ENCODE measurements at places on chromosomes 2 and 18.

DNA sequence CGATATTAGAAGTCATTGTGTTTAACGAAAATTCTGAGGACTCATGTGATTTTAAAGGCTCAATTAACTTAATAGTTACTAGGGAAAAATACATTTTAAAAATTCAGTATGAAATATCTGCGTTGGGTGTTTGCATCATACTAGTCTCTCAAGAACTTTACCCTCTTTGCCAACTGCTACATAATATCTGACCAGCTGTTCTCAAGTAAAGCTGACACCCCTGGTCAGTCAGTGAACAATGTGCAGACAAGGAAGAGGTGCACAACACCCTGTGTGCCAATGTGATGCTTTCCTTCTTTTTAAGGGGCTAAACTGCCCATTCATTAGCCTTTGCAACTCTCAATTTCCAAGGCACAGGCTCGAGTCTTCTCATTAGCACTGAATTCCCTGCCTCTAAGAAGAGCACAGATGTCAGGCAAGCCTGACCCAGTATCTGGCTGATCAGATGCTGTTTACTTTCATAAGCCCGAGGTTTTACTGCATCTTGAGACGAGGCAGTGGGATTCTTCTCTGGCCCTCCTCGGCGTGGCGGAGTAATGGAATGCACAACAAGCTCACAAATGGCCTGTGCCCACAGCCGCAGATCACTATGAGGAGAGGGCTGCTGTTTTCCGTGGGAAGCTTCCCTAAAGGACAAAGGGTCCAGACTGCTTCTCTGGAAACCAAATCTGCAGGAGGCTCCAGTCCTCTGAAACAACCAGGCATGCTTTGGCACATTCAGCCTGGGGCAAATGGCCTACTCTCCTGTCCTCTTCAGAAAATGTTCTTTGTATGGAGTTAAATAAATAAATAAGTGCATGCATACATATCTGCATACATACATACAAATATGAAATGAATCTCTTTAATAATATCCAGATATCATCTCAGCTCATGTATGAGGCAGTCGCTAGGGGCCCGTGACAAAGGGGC lies 240.3 kb downstream of the ZNF521 start:
- no peak for DNase-seq

- no peak for DNase-seq
These were observed 108.6 kb downstream of the CERS6 start for GRCh38 chr2:168564641-168565040.

DNA sequence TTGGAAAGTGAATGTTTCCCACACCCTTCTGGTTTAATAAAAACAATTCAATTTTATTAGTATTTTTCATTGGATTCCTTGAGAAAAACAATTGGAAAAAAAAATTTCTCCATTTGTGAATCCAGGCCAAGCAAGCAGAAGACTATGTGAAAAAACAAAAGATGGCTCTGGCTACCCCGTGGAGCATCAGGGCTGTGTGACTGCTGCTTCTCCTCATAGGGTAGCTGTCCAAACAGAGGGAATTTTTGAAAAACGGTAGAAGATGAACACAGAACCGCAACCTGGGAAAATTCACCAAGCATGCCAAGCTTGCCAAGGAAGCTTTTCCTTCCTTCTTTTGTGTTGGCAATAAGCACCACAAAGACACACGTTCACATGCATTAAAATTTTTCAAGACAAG lies 71.3 kb upstream of the ACVR2A start:
- DNase-seq, result no peak

- no peak for DNase-seq
These were observed 257.4 kb upstream of the SLC14A2 start for GRCh38 chr18:45357686-45358470.

- DNase-seq, result no peak
These were observed 153.3 kb upstream of the MAP3K20 start for GRCh38 chr2:172922306-172922705.

DNA sequence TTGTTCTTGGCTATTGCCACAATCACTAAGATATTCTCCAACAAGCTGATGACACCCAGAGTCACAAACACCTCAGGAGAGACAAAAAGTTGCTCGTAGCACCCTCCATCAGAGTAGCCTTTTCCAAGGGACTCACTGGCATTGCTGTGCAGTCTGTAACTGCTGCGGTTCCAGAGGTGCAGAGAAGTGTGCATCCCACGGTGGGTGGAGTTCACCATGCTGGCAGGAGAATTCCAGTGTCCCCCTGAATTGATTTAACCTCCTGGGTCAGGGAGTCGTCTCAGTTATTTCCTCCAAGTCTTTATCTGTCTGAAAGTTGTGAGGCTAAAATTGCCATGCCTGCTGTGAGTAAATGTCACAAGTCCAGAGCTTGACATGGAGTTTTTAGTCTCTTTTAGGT lies 443 bp downstream of the MC4R start:
- DNase-seq, result no peak

GRCh38 chr18:76055025-76055424 lies 440.0 kb downstream of the ZNF516 start:
- no peak for DNase-seq

GRCh38 chr18:33369711-33370449 lies 70.6 kb downstream of the CCDC178 start:
- DNase-seq, result no peak

GRCh38 chr2:224111576-224111975 lies 72.5 kb upstream of the SERPINE2 start:
- no peak for DNase-seq

DNA sequence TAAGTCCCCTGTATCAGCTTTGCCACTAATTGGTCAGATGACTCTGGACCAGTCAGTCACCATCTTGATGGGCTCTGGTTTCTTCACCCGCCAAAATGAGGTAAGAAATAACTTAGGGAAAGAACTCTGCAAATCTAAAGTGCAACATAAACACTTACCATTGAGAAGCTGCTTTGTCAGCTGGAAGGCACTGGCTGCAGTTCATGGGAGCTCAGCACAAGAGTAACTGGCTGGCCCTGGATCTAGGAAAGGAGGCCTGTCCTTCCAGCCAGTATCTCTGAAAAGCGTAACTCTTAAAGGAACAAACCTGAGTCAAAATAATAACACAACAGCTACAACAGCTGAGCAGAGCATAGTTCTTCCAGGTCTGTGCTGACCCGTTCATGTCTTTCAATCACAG lies 123.9 kb downstream of the CACNB4 start:
- no peak for DNase-seq

DNA sequence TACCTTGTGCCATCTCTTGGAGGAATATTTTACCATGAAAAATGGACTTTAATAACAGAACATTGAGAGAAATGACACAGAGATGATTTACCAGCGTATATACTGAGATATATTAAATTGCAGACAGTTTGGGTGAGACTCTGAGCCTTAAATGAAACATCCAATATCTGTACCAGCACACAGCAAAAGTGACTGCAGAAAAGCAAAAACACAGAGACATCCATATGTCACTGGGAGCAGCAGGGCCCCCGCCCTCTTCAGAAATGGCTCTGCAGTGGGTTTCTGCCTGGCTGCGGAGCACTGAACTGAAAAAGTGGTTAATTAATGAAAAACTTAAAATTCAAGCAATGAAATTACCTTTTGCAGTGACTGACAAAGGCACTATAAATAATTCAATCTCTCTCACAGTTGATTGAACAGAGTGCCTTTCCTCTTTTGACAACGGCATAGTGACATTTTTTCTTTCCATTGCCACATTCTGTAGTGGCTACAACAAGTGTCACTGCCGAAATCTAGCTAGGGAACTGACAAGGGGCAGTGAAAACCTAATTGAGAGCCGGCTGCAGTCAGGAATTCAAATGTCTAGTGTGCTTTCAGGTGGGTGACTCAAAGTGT lies 353.4 kb downstream of the ALK start:
- DNase-seq, result no peak

GRCh38 chr18:60389314-60389713 lies 16.7 kb upstream of the MC4R start:
- DNase-seq, result no peak

- no peak for DNase-seq
These were observed 32.1 kb downstream of the PPM1B start for GRCh38 chr2:44200759-44201158.

GRCh38 chr2:124283096-124283495 lies 258.0 kb downstream of the CNTNAP5 start:
- no peak for DNase-seq

DNA sequence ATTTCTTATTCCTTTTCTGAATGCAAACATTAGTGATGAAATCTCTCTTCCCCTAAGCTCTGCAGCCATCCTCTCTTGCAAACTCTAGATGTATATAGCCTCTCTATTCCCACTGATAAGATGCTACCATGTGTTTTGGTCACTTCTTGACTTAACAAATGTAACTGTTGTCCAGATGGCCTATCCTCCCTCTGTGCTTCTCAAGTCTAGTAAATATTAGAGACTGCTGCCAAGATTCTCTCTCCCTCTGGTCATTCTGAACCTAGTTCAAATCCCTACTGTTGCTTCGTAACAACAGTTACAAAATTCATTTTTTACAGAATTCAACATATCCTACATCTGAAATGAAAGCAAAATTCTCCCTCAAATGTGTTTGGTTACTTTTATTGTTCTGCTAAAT lies 156.6 kb downstream of the TXNL1 start:
- no peak for DNase-seq

DNA sequence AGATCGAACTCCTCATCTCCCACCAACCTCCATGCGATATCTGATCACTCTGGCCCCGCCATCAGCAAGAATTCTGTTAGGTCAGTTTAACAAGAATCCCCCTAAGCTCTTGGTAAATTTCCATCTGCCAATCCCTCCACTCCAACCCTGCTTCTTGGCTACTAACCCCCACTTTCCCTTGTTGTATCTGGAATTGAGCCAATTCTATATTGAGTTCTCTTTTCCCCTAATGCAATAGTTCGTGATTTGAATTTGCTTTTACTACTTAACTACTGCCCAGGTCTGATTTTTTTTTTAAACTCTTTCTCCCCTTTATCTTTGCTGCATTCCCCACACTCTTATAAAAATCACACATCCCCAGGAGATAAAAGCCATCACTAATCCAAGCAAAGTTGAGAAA lies 159.3 kb upstream of the STK17B start:
- no peak for DNase-seq

- no peak for DNase-seq
These were observed 452.6 kb upstream of the PKDCC start for GRCh38 chr2:41595240-41595639.

- DNase-seq, result no peak
These were observed 272.7 kb downstream of the SS18 start for GRCh38 chr18:25817546-25818237.

DNA sequence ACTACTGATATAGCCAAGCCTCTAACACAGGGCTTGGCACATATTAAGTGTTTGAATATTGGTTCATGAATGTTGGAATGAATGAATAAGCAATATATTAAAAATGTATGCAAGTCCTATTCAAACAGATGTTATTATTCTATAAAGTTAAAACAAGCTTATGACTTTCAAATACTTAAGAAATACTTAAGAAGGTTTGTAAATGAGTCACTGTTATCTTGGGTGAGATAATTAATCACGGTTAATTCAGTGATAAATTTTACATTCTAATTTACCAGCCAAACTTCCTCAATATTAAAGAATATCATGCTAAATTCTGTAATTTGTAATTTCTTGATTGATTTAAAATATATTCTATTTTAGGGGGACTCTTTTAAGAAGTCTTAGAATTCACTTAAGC lies 74.8 kb downstream of the RBMS1 start:
- DNase-seq, result no peak

GRCh38 chr2:146666340-146666739 lies 1178.5 kb upstream of the ACVR2A start:
- no peak for DNase-seq

DNA sequence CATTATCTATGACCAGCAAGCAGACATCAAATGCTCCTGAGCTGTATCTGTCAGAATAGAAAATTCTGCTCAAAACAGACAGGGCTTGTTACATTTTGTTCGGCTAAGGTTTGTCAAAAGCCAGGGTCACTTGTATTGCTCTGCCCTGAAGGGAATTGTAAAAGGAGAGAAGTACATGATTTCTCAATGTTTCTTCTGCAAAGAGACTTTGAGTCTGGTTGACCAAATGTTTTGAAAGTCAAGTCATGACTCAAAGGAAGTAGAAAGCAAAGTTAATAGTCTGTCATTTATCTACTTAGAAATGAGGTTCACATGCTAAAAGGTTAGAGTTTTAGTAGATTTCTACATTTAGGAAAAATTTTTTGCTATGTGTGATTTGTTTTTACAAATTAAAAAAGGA lies 1624.1 kb upstream of the ZEB2 start:
- DNase-seq, result no peak

GRCh38 chr2:41736586-41736985 lies 311.2 kb upstream of the PKDCC start:
- DNase-seq, result no peak

GRCh38 chr18:58955001-58955400 lies 90.3 kb downstream of the ZNF532 start:
- DNase-seq, result no peak

DNA sequence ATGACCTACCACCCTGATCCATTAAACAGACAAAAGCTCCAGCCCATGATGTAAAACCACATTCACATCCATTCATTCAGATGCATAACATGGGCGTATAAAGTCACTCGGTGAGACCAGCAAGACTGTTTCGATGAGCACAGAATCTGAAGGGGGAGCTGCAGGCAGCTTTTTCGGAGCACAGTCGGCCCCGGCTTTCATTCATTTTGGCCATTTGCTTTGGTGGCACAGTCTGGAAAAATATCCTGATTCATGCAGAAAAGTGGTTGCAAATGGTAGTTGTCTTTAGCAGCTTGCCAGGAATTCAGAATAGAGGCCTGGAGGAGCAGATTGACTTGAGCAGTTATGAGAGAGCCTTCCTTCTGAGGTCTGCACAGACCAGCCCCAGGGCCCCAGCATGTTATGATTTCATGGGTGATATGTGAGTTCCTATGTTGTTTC lies 11.2 kb downstream of the ARID5A start:
- no peak for DNase-seq

DNA sequence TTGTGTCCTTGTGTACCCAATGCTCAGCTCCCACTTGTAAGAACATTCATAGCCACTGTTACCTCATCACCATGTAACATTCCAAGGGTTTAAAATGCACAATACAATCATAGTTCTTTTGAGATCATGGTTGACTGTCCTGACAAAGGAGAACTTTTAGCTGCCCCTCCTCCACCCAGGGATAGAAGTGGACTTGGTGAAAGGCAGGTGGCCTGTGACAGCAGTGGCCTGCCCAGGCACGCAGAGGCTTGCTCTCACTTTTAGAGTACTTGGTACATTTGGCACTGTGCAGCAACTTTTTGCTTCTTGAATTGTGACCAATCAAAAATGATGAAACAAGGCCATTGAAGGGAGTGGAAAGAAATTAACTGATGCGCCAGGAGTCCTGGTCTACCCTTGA lies 108.7 kb downstream of the ANKRD44 start:
- DNase-seq, result no peak
